ENCODE measurements at places on chromosomes 5 and 9.

DNA sequence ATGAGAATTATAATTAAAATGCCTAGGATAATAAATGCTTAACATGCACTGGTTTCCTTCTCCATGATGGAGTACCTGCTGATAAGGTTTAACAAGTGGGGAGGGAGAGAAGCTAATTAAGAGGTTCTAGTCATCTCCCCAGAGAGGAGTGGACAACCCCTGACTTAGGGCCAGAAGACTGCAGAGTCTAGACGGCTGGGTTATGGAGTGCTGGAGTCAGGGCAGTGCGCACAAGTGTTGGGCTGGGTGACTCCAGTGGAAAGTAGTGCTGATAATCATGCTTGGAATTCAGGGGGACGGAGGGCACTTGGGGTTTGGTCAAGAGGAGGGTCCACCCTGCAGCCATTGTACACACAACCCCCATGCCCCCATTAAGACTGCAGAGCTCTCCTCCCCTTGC lies 32.8 kb upstream of the TGFBI start:
- no peak for DNase-seq

GRCh38 chr5:74103131-74104023 lies 477.4 kb downstream of the ARHGEF28 start:
- DNase-seq: no peak

DNA sequence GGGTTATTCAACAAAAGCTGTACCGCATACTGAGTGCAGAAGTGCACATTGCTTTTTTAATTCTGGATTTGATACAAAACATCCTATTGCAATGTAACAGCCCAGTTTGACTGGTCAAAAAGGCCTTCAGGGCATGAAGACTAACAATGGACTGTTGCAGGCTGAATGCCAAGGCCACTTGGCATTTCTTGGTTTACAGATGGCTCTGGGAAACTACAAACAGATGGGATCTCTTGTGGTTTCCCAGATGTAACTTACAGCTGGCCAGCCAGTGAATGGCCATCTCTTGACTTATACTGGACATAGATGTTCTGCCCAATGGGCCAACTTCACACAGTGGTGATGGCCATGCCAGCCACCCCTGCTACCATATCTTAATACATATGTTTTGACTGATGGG lies 36.8 kb downstream of the UGT3A2 start:
- DNase-seq: no peak

DNA sequence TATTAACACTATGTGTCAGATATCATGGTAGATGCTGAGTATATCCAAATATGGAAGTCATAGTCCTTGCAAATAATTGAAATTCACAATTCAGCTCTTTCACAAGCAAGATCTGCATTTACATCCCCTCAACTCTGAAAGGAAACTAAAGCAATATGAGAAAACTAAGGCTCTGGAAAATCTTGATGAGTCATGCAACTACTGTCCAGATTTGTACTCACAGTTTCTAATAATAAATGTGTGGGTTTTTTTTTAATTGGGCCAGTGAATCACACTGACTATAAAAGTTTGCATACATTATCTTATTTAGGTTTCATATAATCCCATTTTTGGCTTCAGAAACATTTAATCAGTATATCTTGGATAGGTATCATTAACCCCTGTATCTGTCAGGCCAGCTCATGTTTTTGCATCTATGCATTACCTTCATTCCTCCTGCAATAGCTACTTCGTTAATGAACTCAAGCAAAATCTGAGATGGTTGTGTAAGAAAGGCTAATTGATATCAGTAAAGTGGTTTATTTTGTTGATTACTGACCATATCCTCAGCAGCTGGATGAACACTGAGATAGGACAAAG lies 58.7 kb upstream of the PRR16 start:
- DNase-seq: peak; percentile 79

GRCh38 chr5:157232706-157233105 lies 33.2 kb upstream of the CYFIP2 start:
- DNase-seq: no peak

GRCh38 chr9:81782313-81782995 lies 93.1 kb upstream of the TLE1 start:
- DNase-seq: no peak

All from EL (cell line).